ENCODE measurements at places on chromosomes 12 and 14. TPM values are rescaled to one million over a fixed set of nuclear protein-coding genes. Genes with fewer than 3 reads are reported as not detected.
A peak's percentile ranks its signal among the peaks of the same experiment; 100 is the strongest.

Gene VTI1B
- 99.0 TPM for polyA plus RNA-seq

Gene POTEG
- not detected for polyA plus RNA-seq

Gene TFCP2
- polyA plus RNA-seq = 59.0 TPM

Gene ITGB7
- 1.2 TPM for polyA plus RNA-seq

Gene PSMD9
- polyA plus RNA-seq = 53.6 TPM

Gene BATF
- polyA plus RNA-seq = 0.28 TPM

DNA sequence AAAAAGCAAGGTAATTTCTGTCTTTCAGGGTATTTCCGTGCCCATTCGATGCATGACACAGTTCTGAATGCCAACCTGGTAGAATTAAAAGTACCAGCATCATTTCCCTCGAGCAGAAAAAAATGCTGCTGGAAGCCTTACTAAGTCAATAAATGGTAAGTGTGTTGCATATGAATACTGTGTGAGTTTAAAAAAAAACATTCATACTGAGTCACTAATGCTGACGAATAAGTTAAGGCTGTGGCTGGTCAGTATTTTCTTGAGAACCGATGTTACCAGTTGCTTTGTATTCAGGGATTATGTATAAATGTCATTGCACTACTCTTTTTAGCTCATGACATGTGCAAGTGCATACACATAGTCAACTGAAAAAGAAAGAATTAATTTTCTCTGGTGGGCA lies 710.2 kb downstream of the TRHDE start:
- no peak for DNase-seq

GRCh38 chr14:100334904-100335303 lies 11.8 kb downstream of the SLC25A47 start:
- no peak for DNase-seq

GRCh38 chr12:53456654-53457366 lies 4.9 kb downstream of the PCBP2 start:
- no peak for DNase-seq

DNA sequence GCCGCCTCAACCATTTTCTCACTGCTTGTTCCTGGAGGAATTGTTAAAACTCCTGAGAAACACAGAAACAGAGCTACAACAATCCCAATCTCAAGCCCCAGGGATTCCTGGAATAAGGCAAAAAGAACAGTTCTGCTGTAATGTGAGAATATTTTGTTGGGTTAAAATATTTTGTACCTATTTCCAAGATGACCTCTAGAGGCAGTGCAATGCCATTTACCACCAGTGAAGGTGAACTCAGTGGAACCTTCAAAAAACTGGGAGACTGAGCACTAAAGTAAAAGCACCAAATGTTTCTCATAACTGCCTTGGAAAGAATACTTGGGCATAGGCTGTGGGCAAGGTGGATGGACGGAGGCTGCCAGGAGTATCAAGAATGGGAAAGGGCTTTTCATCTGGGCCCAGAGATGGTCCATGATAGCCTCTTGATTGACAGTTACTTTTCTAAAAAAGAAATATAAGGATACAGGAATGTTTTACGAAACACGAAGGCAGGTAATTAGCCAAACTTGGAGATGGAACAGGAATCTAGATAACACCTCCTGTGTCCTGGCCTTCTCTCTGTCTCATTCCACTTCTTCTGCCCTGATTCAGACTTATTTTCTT lies 334.0 kb upstream of the FLRT2 start:
- DNase-seq = no peak

GRCh38 chr14:73741386-73741875 lies 27.2 kb upstream of the PNMA1 start:
- no peak for DNase-seq

GRCh38 chr14:60812987-60813386 lies 78.4 kb downstream of the MNAT1 start:
- DNase-seq = no peak

DNA sequence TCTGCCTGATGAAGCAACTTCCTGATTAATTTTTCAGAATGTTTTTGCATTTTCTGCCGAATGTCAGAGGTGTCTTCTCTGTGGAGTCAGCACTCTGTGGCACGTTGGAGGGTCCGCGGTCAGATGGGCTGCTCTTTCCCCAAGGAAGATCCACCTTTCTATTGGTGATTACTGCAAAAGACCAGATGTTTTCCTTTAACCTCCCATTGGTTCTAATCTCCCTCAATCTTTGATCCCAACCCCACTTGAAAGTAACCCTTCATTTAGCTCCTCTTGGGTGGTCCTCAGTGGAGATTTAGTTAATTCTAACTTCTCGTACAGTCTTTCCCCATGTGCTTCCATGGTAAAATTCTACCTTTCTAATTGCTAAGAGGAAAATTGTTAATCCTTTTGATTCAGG lies 397.7 kb upstream of the DDHD1 start:
- DNase-seq = no peak

DNA sequence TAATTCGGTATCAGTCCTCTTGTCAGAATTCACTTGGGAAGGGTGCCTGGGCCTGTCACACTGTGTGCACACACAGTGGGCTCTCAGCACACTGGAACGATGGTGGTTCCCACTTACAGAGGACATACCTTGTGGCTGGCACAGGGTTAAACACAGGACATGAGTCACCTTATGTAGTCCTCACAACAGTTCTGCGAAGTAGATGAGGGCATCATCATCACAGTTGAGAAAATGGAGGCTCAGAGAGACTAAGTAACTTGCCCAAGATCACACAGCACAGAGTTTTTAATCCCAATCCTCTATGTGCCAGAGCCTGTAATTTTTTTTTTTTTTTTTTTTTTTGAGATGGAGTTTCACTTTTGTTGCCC lies 90.7 kb downstream of the NINJ2 start:
- no peak for DNase-seq

DNA sequence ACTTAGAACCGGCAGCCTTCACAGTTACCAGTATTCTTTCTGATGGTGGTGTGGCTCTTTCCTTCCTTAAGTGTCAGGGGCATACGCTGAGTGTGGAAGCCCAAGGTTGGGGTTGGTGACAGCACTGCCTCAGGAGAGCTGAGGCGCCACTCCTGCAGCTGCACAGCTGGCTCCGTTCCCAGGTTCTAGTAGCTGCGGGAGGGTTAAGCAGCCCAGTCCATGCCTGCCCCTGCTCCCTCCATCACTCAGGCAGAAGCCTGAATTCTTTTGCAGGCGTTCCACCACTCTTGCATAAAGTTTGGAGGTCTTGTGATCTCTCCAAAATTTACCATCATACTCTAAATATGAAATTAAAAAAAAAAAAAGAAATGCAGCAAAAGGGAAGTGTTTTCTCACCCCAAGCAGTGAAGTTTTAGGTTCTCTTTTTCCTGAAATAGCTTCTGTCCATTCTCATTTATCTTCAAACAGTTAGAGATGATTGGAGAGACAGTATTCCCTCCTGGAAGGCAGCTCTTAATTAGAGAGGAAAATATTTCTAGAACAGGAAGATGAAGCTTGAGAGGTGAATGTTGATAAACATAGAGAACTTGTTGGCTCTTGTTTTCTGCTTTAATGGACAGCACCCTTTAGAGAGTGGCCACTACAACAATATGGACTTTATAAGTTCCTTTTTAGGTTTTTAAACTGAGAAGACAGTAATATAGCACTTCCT lies 136.1 kb downstream of the FGD4 start:
- no peak for DNase-seq

GRCh38 chr12:6084261-6084968 lies 40.1 kb downstream of the VWF start:
- no peak for DNase-seq

DNA sequence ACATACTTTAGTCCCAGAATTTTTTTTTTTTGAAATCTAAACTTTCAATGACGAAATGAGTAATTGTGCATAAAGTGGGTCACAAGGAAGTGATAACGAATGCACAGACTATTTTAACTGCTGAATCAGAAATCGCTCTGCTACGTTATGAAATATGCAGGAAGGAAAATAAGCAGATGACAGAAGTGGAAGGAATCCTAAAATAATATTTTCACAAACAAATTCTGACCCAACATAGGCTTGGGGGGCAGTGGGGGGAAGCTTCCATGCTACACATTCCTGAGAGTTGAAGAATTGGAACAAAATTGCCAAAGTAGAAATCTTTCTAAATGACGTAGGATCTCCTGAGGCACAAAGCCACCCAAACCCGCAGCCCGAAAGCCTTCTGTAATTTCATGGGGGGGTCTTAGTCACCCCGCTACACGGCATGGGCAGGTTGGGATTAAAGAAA lies 89.6 kb downstream of the ARF6 start:
- no peak for DNase-seq

DNA sequence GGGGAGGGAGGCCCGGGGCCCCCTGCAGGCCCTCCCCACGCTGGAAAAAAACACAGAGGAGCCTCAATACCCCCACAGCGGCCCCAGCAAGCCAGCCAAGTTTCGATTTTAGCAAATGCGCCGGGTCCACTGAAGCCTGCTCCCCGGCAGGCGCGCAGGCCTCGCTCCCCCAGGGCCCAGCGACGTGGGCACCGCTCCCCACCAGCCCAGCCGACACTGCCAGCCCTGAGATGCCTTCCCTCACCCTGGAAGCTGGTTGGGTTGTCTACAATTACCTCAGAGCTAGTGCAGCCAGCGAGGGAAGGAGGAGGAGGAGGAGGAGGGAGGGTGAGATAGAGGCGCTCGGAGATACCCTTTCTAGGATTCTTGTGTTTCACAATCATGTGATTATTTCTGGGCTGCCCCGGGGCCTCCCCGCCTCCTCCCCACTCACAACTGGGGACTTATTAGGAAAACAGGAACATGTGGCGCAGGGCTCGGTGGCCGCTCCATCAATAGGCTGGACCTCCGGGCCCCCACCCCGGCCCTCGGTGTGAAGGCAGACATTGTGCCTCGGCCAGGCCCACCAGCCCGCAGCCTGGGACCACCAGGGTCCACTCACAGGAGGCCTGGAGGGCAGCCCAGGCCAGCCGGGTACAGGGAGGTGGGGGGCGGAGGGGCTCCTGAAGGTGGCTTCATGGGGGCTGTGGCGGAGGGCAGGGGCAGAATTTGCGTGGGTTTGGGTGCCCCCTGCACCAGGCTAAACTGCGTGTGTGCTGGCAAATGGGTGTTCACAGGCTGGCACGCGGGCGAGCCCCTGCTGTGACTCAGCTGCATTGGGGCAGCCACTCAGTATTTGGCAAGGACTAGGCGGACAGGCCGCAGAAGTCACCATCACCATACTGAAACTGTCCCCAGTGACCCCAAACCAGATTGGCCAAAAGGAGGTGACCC lies 109.9 kb downstream of the NCOR2 start:
- DNase-seq = no peak

GRCh38 chr12:76421046-76421445 lies 72.8 kb upstream of the BBS10 start:
- no peak for DNase-seq

- no peak for DNase-seq
These were observed 42.2 kb downstream of the TPCN1 start for GRCh38 chr12:113263431-113263963.

DNA sequence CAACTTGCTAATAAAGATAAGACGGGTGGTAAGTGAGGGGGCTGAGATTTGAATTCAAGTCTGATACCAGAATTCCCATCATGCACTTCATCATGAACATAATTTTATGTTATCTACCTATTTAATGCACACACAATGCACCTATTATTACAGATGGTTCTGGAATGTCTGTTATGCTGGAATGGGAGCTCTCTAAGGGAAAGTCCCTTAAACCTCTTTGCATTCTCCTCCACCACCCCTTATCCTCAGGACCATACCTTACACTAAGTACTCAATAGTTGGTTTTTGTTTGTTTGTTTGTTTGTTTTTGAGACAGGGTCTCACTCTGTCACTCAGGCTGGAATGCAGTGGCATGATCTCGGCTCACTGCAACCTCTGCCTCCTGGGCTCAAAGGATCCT lies 7.0 kb upstream of the MSI1 start:
- no peak for DNase-seq

GRCh38 chr12:83823386-83824045 lies 1089.1 kb downstream of the SLC6A15 start:
- DNase-seq = no peak

DNA sequence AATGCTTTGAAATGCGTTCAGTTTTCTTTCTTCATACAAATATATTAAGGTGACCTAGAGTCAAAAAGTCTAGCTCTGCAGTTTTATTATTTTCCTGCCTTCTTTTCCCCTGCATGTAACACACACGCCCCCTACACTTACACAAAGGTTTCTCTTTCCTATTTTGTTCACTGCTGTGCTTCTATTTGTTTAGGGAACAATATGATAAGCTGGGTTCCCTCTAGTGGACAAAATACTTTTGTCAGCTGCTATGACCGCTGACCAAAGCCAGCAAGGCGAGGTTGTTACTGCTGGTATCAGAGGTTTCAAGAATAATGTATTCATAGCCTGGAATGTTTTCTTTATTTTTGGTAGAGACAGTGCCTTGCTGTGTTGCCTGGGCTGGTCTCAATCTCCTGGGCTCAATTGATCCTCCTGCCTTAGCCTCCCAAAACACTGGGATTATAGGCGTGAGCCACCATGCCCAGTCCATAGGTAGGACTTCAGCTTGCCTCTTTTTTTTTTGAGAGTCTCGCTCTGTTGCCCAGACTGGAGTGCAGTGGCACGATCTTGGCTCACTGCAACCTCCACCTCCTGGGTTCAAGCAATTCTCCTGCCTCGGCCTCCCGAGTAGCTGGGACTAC lies 33.4 kb downstream of the FNTB start:
- DNase-seq = peak; percentile 48

DNA sequence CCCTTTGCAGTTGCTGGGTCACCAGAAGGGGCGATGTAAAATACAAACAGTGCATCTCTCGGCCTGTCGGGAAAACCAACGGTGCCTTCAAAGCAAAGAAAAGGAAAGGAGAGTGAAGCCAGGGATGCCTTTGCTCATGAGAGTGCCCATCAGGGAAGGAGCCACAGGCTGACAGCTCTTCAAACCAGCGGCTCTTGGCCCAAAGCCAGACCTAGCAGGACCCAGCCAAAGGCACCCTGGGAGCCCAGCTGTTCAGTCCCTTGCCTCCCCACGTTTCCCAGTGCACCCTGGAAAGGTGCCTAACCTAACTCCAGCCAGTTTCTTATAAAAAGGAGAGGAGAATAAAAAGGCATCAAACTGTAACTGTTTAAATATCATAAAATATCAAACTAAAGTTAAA lies 29.2 kb downstream of the PRMT8 start:
- no peak for DNase-seq

DNA sequence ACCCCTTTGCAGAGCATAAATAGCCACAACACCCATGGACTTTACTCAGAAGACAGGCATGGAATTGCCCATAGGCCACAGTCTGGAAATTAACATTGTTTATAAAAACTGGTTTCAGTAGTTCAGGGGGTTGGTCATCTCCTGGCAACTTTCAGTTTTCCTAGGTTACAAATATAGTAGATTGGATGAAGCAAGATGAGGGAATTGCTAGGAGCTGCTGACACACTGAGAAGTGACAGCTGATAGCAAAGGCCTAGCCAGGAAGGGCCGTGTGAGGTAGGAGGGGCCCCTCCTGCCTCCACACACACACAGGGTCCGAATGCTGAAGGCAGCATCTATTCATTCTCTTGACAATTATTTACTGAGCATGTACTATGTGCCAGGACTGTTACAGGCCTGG lies 8.3 kb downstream of the GALNT16 start:
- DNase-seq = no peak

- no peak for DNase-seq
These were observed 768.3 kb upstream of the ATXN7L3B start for GRCh38 chr12:73769337-73769736.

DNA sequence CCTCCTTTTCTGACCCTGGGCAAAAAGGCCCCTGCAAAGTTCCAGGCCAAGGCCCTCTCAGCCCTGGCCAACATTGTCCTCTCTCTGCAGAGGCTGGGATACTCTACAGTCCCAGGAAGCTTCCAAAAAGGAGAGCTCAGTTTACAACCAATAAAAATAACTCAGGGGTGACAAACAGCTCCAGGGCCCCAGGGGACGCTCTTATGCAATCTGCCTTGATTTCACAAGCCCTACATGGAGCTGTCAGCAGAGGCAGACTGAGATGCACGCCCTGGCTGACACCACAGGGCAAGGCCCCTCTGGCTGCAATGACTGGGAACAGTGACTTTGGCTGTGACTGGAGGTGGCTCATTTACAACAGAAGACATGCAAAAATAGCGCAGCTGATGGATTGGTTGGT lies 129.0 kb upstream of the MED13L start:
- DNase-seq = no peak

Data from left renal cortex interstitium (tissue), 4 donors.